Femur (tissue), 1 donor: ENCODE measurements at places on chromosomes 12 and 14.

GRCh38 chr12:103772367-103773108 is 68.5 kb downstream of the NT5DC3 start:
- no peak for DNase-seq

- DNase-seq = no peak
Observed at GRCh38 chr12:57099047-57099714, 10.3 kb downstream of the NAB2 start.

DNA sequence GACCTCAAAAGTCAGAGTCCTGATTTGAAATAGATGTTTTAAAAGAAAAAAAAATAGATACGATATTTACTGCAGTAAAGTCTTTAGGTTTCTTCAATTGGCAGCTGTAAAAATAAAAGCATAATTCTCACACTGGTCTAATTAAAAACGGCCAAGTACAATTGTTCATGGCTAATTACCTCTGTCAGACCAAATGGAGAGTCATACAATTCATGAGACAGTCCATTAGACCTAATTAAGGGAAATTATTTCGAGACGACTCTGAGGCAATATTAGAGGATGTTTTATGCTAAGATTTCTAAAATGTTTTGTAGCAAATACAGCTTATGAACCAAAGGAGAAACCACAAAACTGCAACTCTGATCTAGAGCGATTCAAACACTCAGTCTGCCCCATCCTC is 131.3 kb downstream of the PHLDA1 start:
- DNase-seq = no peak

- DNase-seq = no peak
Observed at GRCh38 chr12:102675672-102676071, 195.3 kb upstream of the IGF1 start.

DNA sequence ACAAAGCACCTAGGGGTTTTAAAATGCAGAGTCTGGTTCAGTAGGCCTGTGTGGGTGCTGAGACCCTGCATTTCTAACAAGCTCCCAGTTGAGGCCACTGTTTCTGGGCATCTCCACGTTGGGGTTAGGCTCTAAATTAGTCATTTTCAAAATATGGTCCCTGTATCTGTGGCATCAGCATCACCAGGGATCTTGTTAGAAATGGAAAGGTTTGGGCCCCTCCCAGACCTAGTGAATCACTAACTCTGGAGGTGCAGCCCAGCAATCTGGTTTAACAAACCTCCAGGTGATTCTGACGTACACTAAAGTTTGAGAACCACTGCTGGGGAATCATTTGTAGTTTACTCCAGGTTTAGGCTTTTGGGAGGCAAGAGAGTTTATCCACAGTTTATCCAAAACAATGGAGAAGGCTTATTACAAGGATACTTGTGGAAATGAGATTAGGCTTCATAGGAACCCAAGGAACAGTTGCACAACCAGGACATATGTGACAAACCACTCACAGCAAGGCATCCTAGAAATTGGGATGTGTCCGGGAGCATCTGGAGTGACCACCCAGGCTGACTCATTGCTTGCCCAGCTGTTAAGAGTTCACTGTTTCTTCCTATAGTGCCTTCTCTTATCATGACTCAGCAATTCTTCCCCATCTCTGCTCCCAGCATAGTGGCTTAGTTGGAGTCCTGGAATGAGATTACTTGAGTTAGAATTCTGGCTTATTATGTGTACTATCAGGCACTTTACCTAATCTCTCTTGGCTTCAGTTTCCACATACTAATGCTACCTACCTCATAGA is 71.6 kb upstream of the STXBP6 start:
- no peak for DNase-seq

GRCh38 chr12:49811961-49812401 is 16.2 kb downstream of the NCKAP5L start:
- no peak for DNase-seq

DNA sequence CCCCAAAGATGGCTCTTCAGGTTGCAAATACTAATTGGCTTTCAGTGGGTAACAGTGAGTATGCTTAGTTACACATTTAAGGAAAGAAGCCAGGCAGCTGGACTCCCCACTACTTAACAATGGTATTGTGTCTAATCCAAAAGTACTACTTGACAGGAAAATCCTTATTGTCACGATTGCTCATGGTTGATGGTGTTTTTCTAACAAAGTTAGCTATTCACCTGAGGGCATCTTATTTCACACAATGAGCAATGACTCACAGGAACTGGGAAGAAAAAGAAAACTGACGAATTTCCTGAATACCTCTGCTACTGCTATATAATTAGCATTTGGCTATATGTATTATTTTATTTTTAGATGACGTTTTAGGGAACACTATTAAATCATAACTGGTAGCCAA is 33.4 kb upstream of the ALG10 start:
- no peak for DNase-seq

- no peak for DNase-seq
Observed at GRCh38 chr12:47807338-47807737, 12.4 kb downstream of the HDAC7 start.

DNA sequence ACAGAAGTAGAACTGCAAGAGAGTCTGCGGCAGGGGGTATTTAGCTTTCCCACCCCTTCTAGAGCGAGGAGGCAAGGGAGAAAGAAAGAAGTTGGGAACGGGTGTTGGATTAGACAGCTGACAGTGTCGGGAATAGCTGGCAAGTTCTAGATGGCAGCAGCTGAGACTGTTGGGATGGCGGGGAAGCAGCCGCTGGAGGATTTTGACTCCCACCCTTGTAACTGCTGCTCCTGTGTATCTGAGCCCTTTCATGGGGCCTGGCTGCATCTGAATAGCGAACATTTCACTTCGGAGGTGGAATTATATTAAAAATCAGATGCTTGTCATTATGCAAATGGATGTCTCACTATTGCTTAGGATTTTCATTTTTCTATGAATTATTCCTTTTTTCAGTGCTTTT is 104.6 kb downstream of the AACS start:
- DNase-seq = no peak

GRCh38 chr14:57707219-57707618 is 158.7 kb downstream of the SLC35F4 start:
- no peak for DNase-seq

- DNase-seq = no peak
Observed at GRCh38 chr14:104782808-104783139, 12.8 kb downstream of the AKT1 start.

DNA sequence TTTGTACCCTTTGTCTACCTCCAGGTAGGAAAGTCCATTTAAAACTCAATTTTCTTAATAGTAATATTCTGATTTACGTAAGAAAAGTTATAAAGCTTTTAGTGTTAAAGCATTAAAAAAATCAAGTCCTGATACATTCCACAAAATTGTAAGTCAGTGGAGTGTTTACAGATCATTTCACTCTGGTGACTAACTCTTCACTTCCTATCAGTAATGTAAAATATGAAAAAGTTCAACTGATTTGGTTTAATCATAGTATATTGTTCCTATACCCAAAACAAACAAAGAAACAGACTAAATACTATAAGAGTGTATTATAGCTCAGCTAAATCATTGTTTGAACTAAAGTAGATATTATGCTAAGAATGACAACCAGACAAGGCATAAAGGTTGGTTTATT is 85.9 kb downstream of the VEZT start:
- no peak for DNase-seq

GRCh38 chr14:22794551-22794951 is 20.7 kb downstream of the SLC7A7 start:
- no peak for DNase-seq

- peak; percentile 0 for DNase-seq
Observed at GRCh38 chr12:52352951-52353350, 14.3 kb downstream of the KRT85 start.

DNA sequence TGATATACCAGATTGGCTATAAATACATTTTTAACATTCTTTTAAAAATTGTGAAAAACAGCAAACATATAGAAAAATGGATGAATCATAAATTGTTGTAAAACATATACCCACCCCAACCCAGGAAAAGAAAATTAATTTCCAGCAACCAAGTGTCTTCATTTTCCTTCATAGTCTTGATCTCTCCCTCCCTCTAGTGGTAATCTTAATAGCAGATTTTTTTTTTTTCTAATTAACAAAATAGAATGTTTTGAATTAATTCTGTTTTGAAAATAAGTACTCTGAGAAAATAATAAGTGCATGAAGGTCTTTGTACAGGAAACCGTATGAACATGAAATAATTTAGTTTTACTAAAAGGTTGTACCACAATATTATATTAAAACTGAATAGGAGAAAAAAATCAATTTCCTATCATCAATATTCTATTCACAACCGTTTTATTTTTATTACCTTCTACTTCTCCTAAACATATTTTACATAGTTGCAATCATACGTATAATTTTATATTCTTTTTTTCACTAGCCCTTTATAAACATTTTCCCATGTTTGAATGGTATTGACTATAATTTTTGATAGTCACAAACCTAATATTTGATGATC is 7.0 kb downstream of the ETNK1 start:
- no peak for DNase-seq

DNA sequence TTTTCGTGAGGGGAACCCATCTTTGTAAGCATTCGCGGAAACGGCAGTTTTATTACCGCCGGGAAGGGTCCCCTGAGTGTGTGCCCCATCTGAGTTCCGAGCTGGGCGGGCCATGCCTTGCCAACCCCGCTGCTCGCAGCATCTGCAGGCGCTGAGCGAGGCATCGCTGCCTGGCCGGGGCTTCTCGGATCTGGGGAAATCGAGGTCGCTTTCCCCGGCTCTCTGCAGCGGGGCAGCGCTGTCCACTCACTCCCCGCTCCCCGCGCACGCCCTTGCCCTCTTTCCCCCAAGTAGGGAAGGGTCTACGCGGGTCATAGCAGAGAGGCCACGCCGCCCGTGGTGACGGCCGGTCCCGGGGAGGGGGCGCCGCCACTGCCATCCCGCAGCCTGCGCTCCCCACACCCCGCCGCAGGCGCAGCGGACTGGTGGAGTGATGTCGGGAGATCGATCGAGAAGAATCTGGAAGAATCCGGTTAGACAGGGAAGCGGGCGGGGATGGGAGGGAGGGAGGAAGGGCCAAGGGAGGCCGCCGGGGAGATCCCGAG is 507 bp upstream of the FKBP4 start:
- DNase-seq = peak; percentile 37

GRCh38 chr14:54796961-54797360 is 105.7 kb downstream of the GCH1 start:
- DNase-seq = no peak

GRCh38 chr14:92880851-92881250 is 42.1 kb upstream of the CHGA start:
- no peak for DNase-seq

DNA sequence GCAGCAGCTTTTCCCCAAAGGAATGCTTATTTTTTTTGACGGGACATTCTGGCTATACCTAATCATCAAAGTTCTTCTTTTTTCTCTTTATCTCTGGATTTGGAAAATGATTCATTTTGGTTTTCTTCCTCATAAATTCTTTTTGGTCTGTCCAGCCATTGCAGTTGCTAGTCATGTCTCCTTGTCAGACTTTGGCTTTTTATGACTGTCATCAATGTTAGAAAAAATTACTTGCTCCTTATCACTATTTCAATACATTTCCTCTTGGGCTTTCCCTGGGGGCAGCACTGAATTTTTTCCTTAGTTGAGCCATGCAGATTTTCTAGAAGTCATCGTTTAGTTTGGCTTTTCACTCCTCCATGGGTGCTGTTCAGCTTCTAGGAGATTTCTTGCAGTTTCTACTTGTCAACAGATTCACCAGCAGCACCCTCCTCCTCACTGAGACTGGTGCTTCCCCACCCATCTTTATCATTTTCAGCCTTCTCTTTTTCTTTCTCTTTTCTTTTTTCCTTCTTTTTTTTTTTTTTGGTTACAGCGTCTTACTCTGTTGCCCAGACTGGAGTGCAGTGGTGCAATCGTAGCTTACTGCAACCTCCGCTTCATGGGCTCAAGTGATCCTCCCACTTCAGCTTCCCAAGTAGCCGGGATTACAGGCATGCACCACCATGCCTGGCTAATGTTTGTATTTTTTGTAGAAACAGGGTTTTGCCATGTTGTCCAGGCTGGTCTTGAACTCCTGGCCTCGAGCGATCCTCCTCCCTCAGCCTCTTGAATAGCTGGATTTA is 5.2 kb downstream of the ADIPOR2 start:
- DNase-seq = no peak

DNA sequence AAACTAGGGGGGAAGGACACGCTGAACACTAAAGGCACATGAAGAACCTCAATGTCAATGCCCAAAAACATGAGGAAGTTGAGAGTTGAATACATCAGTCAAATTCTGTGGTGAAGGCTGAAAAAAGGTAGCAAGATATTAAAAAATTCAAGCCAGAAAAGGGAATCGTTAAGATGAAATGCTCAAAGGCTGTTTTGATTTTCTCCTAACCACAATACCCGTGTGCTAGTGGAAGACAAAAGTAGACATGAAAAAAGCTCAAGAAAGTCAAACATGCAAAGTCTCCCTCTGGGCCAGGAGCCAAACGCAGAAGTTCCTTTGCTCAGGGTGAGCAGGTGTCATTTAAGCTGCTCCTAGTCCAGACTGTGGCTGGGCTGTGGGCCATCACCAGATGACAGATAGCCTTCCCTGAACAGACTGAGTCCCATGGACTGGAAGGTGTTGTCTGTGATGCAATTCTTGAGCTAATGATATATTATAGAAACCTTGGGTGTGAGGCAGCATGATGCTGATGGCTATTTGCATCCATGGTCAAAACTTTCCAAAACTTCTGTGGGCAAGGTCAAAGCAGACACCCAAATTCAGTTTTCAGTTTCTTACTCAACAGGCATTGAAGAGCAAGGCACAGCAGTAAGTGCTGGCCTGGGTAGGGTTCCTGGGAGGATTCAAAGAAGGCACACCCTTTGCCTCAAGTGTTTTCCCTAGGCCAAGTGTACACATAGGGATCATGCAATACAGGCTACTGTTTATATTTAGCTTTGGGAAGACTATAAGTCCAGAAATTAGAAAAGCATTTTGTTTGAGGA is 81.6 kb downstream of the MYRFL start:
- DNase-seq = no peak

DNA sequence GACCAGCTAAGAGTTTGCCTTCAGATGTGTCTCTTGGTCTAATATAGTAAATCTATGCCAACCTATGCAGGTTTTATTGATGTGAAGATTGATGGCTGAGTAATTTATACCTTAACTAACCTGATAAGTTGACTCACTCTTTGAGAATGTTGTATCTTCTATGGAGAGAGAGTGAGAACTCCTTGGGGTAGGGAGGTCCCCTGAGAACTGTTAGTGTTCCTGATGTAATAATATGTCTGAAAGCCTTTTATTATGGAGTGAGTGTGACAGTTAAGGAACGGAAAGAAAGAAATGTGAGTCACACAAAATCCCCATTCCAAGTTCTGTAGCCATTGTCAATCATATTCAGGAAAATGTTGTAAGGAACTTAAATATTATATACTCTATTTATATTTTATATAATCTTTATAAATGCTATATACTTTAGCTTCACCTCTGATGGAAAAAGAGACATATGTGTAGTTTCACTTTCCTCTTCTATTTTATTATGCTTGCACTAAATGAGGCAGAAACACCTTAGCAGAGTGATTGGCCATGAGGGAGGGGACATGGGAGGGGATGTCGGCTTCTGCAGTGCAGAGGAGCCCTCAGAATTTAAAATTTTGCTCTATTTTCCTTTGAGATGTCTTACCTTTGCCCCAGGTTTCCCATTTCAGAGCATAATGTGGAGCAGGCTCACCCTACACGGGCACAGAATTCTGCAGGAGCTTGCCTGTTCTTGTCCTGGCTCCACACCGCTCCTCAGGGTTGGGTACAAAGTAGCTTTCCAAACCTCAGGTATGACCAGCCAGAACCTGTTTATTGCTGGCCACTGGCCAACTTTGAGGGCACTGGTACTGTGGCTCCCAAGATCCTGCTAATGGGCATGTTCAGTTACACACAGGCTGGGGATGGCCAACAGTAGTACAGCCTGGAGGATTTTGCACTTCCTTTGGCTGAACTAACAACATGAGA is 57.7 kb downstream of the ARF6 start:
- DNase-seq = no peak
